ENCODE measurements at places on chromosomes 16 and 17.
A peak's percentile ranks its signal among the peaks of the same experiment; 100 is the strongest.

GRCh38 chr16:31527734-31528274, at the start of gene AHSP:
Gene AHSP (plus strand): TSS chr16:31527900. CDS start chr16:31528140, 240 bp downstream.
- no peak for DNase-seq

DNA sequence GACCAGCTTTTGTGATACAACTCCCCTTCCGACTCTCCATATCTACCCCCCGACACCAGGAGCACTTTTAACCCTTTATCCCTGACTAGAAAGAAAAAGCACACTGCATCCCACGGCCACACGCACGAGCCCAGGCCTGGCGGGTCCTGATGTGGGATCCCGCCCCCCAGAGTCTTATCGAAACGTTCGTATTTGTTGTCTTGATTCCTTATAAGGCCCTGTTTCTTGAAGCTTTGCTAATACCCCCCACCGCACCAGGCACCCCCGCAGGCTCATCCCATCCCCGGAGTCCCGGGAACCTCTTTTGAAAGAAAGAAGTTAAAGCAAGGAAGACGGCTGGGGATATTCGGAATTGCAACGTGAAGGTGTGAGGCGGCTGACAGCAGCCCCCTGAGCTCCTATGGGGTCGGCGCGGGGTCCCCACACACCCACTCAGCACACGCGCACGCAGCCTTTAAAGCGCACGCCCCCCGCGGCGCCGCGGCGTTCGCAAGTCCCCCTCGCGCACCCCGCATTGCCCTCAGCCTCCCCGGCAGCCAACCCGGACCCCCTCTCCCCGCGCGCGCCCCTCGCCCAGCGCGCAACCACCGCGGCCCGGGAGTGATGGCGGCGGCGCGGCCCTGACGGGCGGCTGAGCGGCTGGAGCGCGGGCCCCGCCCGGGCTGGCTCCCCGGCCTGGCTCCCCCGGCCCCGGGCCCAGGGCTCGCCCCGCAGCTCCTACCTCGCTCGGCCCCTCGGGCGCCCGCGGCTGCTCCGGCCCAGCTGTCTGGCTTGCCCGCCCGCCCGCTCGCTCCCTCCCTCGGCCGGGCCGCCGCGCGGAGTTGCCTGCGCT, 448 bp downstream of the STAT5B start:
- peak; percentile 63 for DNase-seq

DNA sequence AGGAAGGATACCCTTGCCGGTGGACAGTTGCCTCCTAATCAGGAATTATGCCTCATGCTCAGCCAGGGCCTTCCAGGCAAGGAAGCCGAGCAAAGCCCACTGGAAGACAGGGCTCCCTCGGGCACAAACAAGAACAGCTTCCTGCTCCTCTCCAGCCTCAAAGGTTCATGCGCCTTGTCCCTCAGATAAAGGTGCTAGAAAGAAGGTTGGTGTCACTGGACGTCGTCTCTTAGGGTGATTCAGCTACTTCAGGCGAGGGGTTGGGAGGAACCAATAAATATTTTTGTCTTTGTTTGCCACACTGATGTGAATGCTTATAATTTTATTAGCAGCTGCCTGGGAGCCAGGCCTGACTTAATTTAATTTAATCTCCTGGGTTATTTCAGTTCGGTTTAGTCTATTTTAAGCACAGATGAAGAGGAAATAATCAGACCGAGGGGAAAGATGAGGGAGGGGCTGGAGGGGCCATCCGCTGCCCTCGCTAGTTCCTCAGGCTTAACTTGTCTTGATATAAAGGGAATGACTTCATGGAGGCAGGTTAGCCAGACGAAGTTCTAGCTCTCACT, 171.8 kb upstream of the CACNG5 start:
- no peak for DNase-seq

GRCh38 chr17:60792250-60792898, 114.7 kb downstream of the BCAS3 start:
- no peak for DNase-seq

- DNase-seq: no peak
Observed at GRCh38 chr16:55495616-55496289, 13.1 kb upstream of the LPCAT2 start.

GRCh38 chr16:77669057-77669456, 53.3 kb upstream of the NUDT7 start:
- no peak for DNase-seq

DNA sequence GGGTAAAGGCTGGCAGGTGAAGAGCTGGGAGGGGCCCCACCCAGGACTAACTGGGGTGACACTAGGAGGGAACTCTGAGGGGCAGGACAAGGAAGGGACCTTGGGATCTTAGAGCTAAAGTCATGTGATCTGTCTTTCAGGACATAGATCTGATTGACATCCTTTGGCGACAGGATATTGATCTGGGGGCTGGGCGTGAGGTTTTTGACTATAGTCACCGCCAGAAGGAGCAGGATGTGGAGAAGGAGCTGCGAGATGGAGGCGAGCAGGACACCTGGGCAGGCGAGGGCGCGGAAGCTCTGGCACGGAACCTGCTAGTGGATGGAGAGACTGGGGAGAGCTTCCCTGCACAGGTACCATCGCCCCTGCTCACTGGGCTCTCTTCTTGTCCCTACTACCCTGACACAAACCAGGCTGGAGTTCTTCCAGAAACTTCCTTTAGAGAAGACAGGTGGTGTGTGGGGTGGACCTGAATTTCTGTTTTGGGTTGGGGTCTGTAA, 8.1 kb downstream of the NFE2L1 start:
- DNase-seq: no peak

- no peak for DNase-seq
Observed at GRCh38 chr17:56936697-56937322, 23.0 kb upstream of the TRIM25 start.

DNA sequence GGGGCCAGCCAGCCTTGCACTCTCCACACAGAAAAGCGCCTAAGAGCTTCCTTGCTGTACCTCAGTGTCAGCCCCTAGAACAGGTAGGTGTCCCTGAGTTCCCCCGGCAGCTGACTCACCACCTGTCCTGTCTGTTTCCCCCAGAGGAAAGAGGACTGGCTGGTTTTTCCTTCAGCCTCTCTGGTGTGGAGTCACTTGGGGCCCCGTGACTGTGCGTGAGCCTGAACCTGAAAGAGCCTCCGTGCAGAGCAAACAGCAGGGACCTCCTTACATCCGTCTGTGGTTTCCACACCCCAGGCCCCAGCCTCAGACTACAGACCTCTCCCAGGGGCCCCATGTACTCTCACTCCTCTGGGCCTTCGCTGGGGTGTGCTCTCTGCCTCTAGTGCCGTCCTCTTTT, 87.8 kb downstream of the GNAO1 start:
- DNase-seq: no peak
